ENCODE measurements at places on chromosomes 12 and 14.

- DNase-seq, result no peak
These were observed 47.6 kb upstream of the PKP2 start for GRCh38 chr12:32944195-32944594.

GRCh38 chr12:46149079-46149464 is 119.8 kb downstream of the SLC38A1 start:
- DNase-seq, result no peak

GRCh38 chr12:91108196-91108755 is 3.0 kb downstream of the LUM start:
- no peak for DNase-seq

DNA sequence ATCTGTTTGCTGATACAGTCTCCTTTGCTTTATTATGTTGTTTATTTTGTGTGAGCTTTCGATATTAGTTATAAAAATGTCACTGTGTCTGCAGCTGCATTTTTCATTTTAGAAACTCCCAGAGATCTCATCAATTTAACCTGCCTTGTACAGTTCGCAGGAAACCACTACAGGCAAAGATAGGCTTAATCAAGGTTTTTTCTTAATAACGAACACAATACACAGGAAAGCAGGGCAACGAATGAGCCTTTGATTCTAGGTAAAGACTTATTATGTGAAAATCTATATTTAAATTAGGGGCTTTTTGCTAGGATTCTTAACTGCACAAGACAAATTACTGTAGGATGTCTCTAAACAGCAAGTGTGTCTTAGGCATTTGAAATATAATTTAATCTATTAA is 191.9 kb downstream of the RGS6 start:
- no peak for DNase-seq

DNA sequence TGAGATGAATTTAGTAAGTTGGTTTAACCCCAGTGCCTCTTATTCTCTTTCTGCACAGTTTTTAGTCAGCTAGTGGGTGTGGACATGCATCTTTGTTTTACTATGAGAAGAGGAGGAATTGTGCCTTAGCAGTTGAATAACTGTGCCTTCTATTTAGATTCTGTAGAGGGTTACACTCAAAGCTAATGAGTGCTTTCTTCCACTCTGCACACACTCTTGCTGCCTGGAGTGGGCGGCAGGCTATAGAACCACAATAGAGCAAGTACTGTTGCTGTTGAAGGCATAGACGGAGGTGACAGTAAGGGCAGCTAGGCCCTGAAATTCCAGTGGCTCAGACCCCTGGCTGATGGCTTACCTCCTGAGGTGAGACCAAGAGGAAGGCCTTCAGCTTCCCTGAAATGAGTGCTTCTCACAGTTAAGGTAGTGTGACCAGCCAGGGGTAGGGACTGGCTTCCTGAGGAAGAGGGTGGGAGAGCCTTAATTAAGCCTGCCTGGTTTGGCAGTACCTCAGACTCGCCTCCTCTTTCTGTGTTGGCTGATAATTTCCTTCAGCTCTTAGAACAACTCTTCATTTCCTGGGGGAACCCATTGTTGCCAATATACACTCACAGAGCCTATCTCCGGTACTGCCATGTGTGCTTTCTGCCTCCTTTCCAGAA is 24.7 kb downstream of the SUSD6 start:
- peak; percentile 40 for DNase-seq

DNA sequence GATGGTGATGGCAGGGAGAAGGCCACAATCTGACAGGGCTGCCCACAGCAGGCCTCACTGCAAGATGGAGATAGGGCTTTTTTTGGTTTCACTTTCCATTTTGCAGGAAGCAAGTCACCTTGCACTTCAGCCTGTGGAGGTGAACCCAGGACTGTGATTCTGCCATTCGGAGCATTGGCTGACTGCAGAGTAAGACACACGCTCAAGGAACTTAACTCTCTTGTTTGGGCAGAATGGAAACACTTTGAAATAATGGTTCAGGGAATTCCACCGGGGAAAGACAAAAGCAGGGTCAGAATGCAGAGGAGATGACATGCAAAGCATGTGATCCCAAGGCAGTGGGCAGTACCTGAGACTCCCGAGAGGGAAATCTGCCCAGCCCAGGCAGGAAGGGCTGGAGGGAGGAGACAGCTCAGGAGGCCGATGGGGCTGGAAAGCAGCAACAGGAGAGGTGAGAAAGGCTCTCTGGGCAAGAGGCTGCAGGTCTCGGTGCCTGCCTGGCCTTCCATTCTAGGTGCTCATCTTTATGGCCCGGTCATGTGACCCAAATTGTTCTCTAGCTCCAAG is 58.7 kb upstream of the PRMT8 start:
- no peak for DNase-seq

DNA sequence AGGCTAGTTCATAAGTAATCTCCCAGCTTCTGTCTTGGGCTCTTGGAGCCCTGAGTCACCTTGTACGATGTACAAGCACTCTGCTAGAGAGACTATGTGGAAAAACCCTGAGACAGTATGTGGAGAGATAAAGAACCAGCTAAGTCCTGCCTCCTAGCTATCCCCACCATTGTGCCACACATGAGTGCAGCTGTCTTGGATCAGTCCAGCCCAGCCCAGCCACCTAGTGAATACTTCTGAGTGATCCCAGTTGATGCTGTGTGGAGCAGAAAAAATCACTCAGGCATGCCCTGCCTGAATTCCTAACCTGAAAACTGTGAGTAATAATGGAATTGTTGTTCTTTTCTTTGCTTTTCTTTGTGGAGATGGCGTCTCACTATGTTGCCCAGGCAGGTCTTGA is 5.1 kb upstream of the SERPINA6 start:
- no peak for DNase-seq

DNA sequence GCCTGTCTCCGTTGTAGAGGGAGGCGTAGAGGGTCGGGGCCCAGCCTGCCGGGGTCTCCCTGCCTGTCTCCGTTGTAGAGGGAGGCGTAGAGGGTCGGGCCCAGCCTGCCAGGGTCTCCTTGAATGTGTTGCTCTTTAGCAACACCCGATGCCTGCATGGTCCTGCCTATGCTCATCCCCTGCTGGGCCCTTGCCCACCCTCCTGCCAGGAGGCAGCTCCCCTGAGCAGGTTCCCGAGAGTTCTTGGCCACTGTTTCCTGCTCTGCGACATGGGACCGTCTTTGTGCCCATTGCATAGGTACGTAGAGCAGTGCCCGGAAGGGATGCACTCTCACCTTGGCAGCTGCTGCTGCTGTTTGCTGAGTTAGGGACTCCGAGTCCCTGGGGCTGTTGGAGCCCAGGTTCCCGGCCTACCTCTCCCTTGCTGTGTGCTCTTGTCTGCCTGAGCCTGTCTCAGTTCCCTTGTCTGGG is 3.3 kb downstream of the KIF26A start:
- DNase-seq, result no peak

DNA sequence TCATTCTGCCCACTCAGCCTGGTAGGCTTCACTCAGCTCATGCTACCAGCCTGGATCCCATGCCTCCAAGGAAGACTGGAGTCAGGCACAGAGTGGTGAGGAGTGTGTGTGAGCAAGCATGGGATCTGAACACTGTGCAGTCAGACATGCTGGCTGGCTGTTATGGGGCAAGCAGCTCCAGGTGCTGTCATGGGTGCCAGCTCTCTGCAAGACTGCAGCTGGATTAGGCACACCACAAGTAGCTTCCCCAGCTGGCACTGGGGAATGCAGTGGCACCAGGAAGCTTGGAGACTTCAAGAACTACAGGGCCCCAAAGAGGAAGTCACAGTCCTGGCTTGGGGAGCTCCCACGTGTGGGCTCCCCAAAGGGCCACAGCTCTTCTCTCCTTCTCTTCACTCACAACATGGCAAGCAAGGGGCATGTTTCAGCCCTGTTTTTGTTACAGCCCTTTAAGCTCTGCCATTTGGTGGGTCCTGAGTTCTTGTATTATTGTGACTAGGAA is 202.5 kb downstream of the VRK1 start:
- DNase-seq, result no peak

DNA sequence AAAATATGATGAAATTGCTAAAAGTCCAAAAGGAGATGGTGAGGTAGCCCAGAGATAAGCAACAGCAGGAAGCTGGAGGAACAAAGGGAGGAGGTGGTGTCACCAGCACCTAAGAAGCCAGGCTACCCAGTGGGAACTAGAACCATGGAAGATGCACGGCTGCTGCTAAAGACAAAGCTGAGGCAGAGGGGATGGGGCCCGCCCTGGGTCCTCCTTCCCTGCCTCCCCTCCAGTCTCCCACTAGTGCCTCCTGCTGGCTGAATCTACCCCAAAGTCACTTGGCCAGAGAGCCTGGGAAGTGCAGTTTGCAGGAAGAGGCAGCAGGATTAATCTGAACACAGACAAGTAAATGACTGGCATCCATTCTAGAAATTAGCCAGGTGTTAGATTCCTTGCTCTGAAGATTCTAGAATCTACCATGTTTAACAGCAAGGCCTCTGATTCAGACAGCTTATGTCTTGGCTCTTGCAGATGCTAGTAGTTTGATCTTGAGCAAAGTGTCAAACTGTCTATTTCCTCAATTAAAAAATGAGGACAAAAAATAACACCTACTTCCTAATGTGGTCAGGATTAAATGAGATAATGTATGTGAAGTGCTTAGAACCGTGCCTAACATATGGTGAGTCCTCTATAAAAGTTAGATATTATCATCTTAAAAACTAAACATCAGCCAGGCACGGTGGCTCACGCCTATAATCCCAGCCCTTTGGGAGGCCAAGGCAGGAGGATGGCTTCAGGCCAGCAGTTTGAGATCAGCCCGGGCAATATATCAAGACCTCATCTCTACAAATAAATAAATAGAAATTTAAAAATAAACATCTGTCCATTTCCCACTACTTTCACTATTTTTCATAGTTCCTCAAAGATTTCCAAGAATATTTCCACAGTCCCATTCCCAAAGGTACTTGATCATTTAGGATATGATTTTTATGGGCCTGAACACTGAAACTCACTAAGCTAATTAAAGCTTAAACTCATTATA is 5.8 kb upstream of the LRP10 start:
- no peak for DNase-seq

- no peak for DNase-seq
These were observed 35.0 kb downstream of the ACADS start for GRCh38 chr12:120760349-120761254.

DNA sequence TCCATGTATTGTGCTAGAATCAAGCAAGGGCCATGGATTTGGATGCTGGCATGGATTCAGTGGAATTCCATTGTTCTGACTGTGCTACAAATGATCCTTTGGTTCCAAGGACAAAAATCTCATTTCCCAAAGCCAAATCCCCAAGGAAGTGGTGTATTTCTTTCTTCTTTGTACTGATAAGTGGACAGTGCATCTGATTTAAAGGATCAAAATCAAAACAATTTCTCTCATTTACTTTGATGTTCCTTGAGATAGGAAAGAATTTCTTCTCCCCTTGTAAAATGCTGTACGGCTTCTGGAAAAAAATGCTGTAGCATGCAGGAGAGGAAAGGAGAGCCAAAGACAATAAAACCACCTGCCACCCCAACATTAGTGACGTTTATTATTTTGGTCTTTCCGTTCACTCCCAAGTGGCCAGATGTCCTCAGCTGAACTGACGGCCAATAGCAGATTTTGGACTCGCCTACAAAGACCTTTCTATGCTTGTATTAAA is 185.7 kb downstream of the PRKD1 start:
- no peak for DNase-seq

DNA sequence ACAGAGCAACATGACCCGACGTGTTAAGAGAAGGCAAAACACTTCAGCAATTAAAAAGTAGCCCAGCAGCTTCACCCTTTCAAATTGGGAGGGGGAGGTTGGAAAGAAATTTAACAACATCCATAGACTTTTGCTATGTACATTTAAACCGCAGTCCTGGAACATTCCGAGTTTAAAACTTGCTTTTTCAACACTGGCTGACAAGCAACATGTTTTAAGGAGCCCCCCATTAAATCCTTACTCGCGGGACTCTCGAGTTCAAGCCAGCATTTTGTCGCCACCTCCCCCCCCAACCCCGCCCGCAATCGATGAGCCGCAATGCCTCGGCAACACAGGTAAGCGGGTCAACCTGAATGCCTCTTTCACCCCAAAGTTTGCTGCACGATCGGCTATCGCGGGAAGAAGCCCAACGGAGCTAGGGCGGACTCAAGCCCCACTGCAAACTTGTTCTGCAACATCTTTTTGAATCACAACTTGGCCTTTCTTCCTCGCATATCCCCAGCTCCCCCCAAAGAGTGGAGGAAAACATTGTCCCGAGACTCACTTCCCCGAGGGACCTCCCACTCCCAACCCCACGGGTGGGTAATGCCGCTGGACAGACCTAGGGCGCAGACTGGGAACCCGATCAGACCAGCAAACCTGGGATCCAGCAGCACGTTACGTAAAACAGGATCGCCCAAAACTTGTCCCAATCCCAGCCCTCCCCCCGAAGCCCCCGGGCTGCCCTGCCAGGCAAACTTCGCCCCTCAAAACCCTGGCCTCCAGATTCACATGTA is 777 bp downstream of the ZFP36L1 start:
- DNase-seq, result no peak

DNA sequence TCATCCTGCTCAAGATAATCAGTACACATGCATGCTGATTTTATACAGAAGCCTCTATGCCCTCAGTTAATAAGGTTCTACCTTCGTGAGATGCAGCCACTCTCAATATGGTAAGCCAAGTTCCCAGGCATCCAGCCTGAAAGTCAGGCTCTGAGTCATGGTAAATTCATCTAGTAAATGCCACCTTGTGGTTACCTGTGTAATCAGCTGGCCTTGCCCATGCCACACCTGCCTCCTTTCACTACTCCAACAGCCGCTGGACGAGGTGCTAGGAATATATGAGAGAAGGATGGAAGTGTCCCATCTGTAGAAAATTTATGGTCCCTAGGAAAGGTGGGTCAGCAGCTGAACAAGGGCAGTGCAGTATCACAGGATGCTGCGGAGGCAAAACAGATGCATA is 207.3 kb downstream of the SSPN start:
- DNase-seq, result no peak

- DNase-seq, result no peak
These were observed 73.7 kb downstream of the TBK1 start for GRCh38 chr12:64525461-64526160.

GRCh38 chr14:100695423-100695738 is 31.3 kb upstream of the DLK1 start:
- no peak for DNase-seq

GRCh38 chr12:125111403-125111802 is 46.2 kb downstream of the AACS start:
- no peak for DNase-seq

DNA sequence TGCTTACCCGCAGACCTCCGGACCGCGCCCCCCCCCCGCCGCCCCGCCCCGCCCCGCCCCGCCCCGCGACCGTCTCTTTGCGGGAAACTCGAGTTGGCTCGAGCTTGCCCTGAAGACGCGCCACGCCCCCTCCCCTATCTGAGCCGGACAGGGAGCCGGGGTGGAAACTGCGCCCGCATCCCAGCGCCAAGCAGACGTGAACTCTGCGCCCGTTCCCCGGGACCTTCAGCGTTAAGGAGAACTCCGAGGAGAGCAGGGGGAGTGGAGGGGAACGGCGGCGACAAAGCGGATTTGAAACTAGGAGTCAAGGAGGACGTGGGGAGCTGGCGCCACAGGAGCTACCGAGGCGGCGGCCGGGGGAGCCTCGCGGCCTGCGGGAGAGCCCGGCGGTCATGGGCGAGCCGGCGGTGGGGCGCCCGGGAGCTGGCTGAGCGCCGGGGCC is at the start of gene KCNK13:
Gene KCNK13 (plus strand): TSS at position 310 of the 442 bp plus-strand sequence. CDS start 212 bp downstream, outside the sequence.
- DNase-seq, result no peak

GRCh38 chr12:90575995-90576394 is 379.0 kb downstream of the CCER1 start:
- DNase-seq, result no peak
